ENCODE measurements at places on chromosomes 11 and 22. TPM values are rescaled to one million over a fixed set of nuclear protein-coding genes. Genes with fewer than 3 reads are reported as not detected.

The ZNF214 gene
- not detected for total RNA-seq

The C11orf42 gene
- total RNA-seq: not detected

The APOA4 gene
- not detected for total RNA-seq

The HPS5 gene
- total RNA-seq: 12.9 TPM

The RIMBP3B gene
- total RNA-seq: 3.1 TPM

The HBE1 gene
- total RNA-seq: 3.1 TPM

The GGTLC3 gene
- total RNA-seq: not detected

The CHST1 gene
- not detected for total RNA-seq

The POU2AF1 gene
- 5.0 TPM for total RNA-seq

The TMEM191C gene
- 2.6 TPM for total RNA-seq

The MRGPRX3 gene
- not detected for total RNA-seq

DNA sequence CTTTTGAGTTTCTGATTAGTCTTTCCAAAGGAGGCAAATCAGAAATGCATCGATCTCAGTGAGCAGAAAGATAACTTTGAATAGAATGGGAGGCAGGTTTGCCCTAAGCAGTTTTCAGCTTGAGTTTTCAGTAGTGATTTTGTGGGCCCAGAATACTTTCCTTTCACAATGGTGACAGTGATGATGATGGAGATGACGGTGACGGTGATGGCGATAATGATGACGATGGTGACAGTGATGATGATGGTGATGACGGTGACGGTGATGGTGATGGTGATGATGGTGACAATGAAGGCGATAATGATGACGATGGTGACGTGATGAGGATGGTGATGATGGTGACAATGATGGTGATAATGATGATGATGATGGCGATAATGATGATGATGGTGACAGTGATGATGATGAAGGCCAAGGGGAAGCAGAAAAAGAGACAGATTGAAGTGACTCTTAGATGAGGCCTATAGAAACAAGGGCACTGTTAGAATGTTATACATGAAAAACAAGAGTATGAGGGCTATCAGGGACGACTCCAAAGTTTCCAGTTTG is 153.4 kb upstream of the B3GAT1 start:
- no peak for DNase-seq

DNA sequence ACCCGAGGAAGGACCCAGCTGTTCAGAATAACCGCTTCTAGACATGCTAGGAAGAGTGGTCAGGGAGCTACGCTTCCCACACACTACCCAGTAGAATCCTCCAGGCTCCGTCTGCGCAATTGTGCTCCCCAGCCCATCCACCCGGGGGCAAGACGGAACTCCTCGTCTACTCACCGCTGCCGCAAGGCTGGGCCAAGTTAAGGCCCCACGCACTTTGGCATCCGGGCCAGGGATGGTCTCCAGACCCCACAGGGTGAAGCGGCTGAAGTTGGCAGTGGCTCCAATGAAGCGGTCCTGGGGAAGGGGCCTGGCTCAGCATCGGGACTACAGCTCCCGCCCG is 757 bp downstream of the RNASEH2C start:
- DNase-seq: no peak

DNA sequence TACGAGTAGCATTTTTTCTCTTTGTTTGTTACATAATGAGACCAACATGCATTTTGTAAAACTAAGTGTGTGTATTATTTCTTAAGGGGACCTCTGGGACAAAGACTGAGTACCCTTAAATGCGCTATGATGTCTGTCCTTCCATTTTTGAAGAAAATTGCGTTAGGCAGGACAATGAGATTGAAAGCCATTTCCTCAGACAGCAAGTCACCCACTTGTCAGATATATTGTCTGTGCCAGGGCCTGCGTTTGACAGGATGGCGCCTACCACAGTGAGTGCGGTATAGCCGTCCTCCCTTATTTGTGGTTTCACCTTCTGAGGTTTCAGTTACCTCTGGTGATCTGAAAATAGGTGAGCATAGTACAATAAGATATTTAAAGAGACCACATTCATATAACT is 2.2 kb downstream of the AP2A2 start:
- DNase-seq: peak; percentile 38

GRCh38 chr11:73995247-73995646 is 12.6 kb upstream of the UCP2 start:
- peak; percentile 54 for DNase-seq

GRCh38 chr11:125763483-125763882 is 15.1 kb downstream of the PATE2 start:
- DNase-seq: no peak

- no peak for DNase-seq
These were observed 31.2 kb downstream of the FLI1 start for GRCh38 chr11:128724891-128725611.

DNA sequence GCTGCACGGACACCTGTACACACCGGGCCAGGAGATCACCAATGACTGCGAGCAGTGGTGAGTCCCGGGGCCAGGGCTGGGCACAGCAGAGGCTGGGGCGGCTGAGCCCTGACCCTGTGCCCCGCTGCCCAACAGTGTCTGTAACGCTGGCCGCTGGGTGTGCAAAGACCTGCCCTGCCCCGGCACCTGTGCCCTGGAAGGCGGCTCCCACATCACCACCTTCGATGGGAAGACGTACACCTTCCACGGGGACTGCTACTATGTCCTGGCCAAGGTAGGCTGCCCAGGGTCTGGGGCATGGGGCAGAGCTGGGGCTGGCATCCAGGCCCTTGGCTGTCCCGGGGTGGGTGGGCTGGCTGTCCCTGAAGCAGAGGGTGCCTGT is 7.7 kb downstream of the MUC2 start:
- DNase-seq: no peak

DNA sequence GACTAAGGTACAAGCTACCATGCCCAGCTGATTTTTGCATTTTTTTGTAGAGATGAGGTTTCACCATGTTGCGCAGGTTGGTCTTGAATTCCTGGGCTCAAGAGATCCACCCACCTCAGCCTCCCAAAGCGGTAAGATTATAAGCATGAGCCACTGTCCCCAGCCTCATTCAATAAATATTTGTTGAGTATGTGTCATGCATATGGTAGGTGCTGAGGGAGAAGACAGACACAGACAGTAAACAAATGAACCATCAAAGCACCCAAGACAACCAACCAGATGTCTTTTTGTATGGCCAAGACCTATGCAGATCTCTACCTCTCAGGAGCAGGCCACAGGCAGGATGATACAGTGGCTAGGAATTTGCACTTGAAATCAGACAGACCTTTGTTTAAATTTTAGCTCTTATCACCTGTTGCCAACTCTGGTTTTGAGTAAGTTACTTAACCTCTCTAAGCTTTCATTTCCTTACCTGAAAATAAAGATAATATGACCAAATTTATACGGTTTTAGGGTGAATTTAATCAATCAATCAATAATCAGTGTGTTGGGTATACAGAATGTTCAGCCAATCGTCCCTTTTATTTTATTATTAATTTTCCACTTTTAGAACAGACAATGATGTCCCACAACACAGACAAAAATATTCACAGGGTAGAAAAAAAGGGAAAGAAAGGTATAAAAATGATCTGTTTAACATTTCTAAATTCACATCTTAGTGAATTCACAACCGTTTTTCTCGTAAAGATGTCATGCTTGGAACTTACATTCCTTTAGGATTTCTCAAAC is 128.2 kb downstream of the SGSM3 start:
- no peak for DNase-seq

GRCh38 chr11:66784575-66784974 is 55.6 kb upstream of the SPTBN2 start:
- no peak for DNase-seq

DNA sequence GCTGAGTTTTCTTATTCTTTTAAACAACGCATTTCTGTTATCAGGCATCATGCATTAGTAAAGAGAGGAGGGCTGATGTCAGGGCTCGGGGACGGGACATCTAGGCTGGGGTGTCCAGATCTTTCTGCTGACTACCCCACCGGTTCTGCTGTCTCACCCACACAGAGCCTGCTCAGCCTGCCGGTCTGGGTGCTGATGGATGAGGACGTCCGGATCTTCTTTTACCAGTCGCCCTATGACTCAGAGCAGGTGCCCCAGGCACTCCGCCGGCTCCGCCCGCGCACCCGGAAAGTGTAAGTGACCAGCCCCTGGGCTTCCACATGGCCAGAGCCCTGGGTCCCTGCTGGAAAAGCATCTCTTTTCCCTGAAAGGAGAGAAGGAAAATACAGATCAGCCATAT is 9.4 kb downstream of the NCF4 start:
- no peak for DNase-seq

GRCh38 chr22:17086788-17087497 is 2.1 kb downstream of the IL17RA start:
- DNase-seq: no peak

DNA sequence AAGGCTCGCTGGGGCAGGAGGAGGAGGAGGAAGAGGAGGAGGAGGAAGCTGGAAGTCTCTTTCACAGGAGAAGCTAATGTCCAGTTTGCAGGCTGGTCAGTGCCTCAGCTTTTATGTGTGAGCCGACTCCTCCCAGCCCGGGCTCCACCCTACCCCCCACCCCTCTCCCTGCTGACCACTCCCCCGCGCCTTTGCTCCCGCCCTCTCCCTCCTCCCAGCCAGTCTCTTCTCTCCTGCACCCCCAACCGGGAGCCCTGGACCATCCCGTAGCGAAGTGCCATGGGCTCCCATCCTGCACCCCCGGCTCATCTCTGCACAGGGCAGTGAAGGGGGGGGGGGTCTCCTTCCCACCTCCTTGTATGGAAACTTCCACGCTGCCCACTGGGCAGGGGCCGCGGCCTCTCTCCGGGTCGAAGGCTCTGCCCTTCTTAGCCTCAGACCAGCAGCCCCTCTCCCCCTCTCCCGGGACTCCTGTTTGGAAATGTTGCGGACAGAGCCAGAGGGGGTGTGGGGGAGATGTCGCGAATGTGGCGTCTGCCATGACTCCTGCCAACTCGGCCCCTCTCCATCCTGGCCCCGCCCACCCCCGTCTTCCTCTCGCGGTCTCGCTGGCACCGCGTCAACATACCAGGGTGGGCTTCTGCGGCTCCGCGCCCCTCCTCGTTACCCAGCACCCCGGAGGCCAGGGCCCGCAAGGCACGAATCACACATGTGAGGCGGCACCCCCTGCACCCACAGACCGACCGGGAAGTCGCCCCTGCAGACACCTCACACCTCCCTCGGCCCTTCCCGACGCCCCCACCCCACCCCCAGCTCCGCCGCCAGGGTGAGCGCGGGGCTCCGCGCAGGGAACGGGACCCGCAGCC is 1.8 kb downstream of the IGF2 start:
- no peak for DNase-seq

DNA sequence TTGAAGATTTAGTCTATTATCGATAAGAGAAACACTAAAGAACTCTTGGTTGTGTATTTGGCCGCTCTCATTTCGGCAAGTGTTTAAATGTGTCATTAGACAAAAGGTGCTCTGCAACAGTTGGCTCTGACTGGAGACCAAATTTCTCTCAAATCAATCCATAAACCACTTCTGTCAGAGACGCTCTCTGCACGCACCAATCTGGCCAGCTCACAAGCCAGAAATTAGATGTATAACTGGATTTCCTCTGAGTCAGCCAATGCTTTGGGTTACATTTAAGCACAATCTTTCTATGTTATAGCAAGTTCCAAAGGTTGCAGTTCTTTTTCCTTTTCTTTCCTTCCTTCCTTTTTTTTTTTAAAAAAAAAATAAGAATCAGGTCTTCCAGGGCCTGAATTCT is 17.6 kb upstream of the PARVA start:
- DNase-seq: no peak

GRCh38 chr22:45096256-45096907 is 67.3 kb upstream of the NUP50 start:
- DNase-seq: peak; percentile 55

GRCh38 chr22:38314051-38314932 is 2.9 kb downstream of the CSNK1E start:
- DNase-seq: no peak

DNA sequence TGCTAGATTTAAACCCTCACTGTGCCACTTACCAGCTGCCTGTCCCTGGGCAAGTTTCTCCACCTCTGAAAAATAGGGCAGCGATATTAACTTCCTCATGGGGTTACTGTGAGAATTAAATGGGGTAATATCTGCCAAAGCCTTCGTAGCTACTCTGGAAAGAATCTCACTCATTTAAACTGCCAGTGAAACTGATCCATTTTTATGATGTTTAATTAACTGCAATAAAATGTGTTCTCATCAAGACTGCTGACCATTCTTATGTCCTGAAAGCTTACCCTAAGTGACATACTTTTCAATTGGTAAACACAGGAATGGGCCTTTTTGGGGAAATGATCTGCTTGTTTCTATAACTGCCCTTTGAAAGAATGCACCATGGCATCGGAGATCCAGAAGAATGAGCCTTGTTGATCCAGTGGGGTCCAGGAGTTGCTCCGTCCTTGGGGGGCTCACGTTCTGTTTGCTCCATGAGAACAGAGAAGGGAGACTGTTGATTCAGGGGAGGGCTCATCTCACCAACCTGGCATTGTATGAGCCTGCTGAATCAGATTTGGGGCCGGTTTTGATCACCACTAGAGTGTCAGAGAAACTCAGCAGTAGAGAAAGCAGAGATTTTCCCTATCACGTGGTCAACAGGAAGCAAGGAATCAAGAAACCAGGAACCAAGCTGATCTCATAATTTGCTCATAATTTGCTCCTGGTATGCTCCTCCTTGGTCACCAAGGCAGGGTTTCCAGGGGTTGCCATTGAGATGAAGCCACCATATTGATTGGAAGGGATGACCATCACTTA is 7.0 kb upstream of the CCDC86 start:
- no peak for DNase-seq

DNA sequence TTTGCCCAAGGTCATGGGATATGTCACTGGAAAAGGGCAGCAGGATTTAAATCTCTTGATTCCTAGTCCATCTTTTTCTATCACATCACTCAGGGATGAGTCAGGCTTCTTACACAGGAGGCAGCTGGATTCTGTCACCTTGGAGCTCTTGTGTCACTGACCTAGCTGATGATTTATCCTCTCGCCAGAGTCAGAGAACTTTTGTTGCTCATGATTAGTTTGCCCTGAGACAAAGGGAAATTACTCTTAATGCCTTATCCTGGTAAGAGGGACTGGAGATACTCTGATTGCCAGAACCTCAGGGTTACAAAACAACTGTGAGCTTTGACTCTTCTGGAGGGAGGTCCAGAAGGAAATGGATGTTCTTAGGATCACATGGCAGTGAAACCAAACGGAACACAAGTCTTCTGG is 10.1 kb downstream of the COA4 start:
- no peak for DNase-seq

DNA sequence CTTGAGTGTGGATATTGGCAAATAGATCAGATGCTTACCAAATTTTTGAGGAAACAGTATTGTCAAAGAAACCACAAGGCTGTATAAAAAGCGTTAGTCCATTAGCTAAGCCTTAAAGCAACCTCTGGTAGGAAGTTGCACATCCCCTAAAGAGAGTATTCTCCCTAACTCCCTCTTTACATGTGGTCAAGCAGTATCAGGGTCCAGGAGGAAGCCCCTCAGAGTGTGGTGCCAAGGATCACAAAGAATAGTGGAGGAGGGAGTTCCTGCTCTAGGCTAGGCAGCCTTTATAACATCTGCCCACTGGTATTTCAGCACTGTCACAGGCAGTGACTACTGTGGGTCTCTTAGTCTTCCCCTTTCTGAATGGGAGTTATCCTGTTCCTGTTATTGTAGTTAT is 18.8 kb upstream of the AMPD3 start:
- no peak for DNase-seq

GRCh38 chr11:57217053-57217452 is 20.0 kb downstream of the APLNR start:
- no peak for DNase-seq

Data from T-cell (primary cell).